ENCODE measurements at places on chromosomes 4 and X. TPM values are rescaled to one million over a fixed set of nuclear protein-coding genes. Genes with fewer than 3 reads are reported as not detected.

The KANTR gene
- 14.3 TPM for total RNA-seq

The OPN1MW2 gene
- total RNA-seq: not detected

The PLA2G12A gene
- total RNA-seq: 5.8 TPM

The SERPINA7 gene
- not detected for total RNA-seq

The XK gene
- total RNA-seq: 0.04 TPM

The USP26 gene
- total RNA-seq: not detected

The IL9R gene
- total RNA-seq: 2.8 TPM

The FAM149A gene
- total RNA-seq: 1.9 TPM

The MAGEA8 gene
- total RNA-seq: not detected

The METAP1 gene
- 95.4 TPM for total RNA-seq

The RTL3 gene
- total RNA-seq: not detected

The ABCB7 gene
- total RNA-seq: 59.3 TPM

The MAGEE2 gene
- total RNA-seq: not detected

The COX7B2 gene
- not detected for total RNA-seq

The POF1B gene
- 14.4 TPM for total RNA-seq

The KLF8 gene
- 0.07 TPM for total RNA-seq

The TKTL2 gene
- total RNA-seq: not detected

The ARR3 gene
- total RNA-seq: not detected

The ZNF732 gene
- 0.25 TPM for total RNA-seq

The CFI gene
- 0.79 TPM for total RNA-seq

The CXCL1 gene
- not detected for total RNA-seq

The GPR173 gene
- 0.36 TPM for total RNA-seq

The PNMA6F gene
- not detected for total RNA-seq

The GYPA gene
- total RNA-seq: not detected

The TSPAN5 gene
- 0.15 TPM for total RNA-seq

The HELT gene
- not detected for total RNA-seq

The CFAP47 gene
- 0.22 TPM for total RNA-seq

The TCEANC gene
- 3.4 TPM for total RNA-seq

The EMD gene
- total RNA-seq: 20.7 TPM

The VCX3B gene
- not detected for total RNA-seq

The MAMLD1 gene
- total RNA-seq: 22.9 TPM

The FGF2 gene
- total RNA-seq: not detected

The SYNPO2 gene
- 1.2 TPM for total RNA-seq

The MAGEA2B gene
- not detected for total RNA-seq

The MAGEB16 gene
- not detected for total RNA-seq

The MSX1 gene
- 10.2 TPM for total RNA-seq

The CXCL11 gene
- total RNA-seq: not detected

The FAM90A26 gene
- not detected for total RNA-seq

The PGRMC1 gene
- total RNA-seq: 42.8 TPM

The DUSP9 gene
- total RNA-seq: not detected

The PNMA3 gene
- total RNA-seq: not detected

The PCDH10 gene
- total RNA-seq: not detected

The NXF3 gene
- total RNA-seq: not detected

The FIP1L1 gene
- 95.0 TPM for total RNA-seq

The MAGEA10 gene
- total RNA-seq: not detected

The UBQLN2 gene
- 9.2 TPM for total RNA-seq

The ZFP92 gene
- total RNA-seq: not detected

The PDGFRA gene
- total RNA-seq: not detected

The POU3F4 gene
- total RNA-seq: not detected

The MRPL1 gene
- 13.5 TPM for total RNA-seq

The SPOCK3 gene
- total RNA-seq: not detected

The SULT1B1 gene
- total RNA-seq: not detected

The ATP6AP1 gene
- 46.6 TPM for total RNA-seq

The DMD gene
- not detected for total RNA-seq

The JADE3 gene
- 0.29 TPM for total RNA-seq

The FSTL5 gene
- not detected for total RNA-seq

Measured in Karpas-422 (cell line).